Mammary microvascular endothelial cell (primary cell): ENCODE measurements at places on chromosomes 6 and 20. TPM values are rescaled to one million over a fixed set of nuclear protein-coding genes. Genes with fewer than 3 reads are reported as not detected.

Gene RBM24
- 2.7 and 4.4 TPM in 2 replicates for total RNA-seq

Gene DNAH8
- not detected in 2 replicates for total RNA-seq

Gene RNF144B
- 74.5 and 77.0 TPM in 2 replicates for total RNA-seq

Gene KCNQ5
- not detected in 2 replicates for total RNA-seq

Gene ATP9A
- total RNA-seq: 26.5 and 29.1 TPM in 2 replicates

Gene KCNQ2
- not detected in 2 replicates for total RNA-seq

Gene PTCRA
- total RNA-seq: 5.4 TPM in 1 of 2 replicates, not detected in the other

Gene DOK5
- 0.67 TPM in 1 of 2 replicates, not detected in the other for total RNA-seq

Gene PLCB4
- total RNA-seq: 0.13 and 0.25 TPM in 2 replicates

Gene PLEKHG1
- 57.0 and 63.6 TPM in 2 replicates for total RNA-seq

Gene NNAT
- total RNA-seq: not detected in 2 replicates

Gene PPP1R3D
- total RNA-seq: 4.7 and 5.0 TPM in 2 replicates

Gene MYH7B
- not detected in 2 replicates for total RNA-seq

Gene TMEM217
- total RNA-seq: 7.8 and 10.1 TPM in 2 replicates

Gene TSHZ2
- total RNA-seq: 0.73 and 0.94 TPM in 2 replicates

Gene FBXO30
- 5.7 and 6.0 TPM in 2 replicates for total RNA-seq

Gene CLVS2
- not detected in 2 replicates for total RNA-seq

Gene PRPH2
- 0.49 and 0.53 TPM in 2 replicates for total RNA-seq

Gene TBC1D7
- total RNA-seq: 20.3 and 27.6 TPM in 2 replicates

Gene SLC22A16
- 1.6 TPM in 1 of 2 replicates, not detected in the other for total RNA-seq

Gene BFSP1
- total RNA-seq: 3.3 and 8.7 TPM in 2 replicates

Gene HLA-DRA
- total RNA-seq: not detected in 2 replicates

Gene CFB
- total RNA-seq: 3.9 and 7.0 TPM in 2 replicates

Gene DZANK1
- total RNA-seq: 0.20 and 0.69 TPM in 2 replicates

Gene IYD
- not detected in 2 replicates for total RNA-seq

Gene TRIM15
- total RNA-seq: not detected in 2 replicates

Gene PRELID3B
- 44.0 and 56.2 TPM in 2 replicates for total RNA-seq

Gene BMP7
- not detected in 2 replicates for total RNA-seq

Gene METTL24
- total RNA-seq: not detected in 2 replicates

Gene IP6K3
- not detected in 2 replicates for total RNA-seq

Gene ACTR5
- 10.6 and 12.0 TPM in 2 replicates for total RNA-seq
